ENCODE measurements at places on chromosomes 6 and 20.

DNA sequence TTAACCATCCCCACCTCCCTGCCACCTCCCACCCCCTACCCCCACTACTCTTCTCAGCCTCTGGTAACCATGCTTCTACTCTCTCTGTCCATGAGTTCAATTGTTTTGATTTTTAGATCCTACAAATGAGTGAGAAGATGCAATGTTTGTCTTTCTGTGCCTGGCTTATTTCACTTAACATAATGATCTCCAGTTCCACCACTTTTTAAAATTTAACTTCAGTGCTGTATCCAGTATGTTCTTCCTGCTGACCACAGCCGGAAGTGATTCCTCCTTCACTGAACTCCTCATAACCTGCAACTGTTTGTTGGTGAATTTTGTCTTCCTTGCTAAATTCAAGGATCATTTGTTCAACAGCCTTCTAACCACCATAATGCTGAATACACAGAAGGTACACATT is 3.9 kb downstream of the MAP7 start:
- no peak for DNase-seq

- no peak for DNase-seq
These were observed 110.2 kb upstream of the RPS6KA2 start for GRCh38 chr6:166737261-166737660.

DNA sequence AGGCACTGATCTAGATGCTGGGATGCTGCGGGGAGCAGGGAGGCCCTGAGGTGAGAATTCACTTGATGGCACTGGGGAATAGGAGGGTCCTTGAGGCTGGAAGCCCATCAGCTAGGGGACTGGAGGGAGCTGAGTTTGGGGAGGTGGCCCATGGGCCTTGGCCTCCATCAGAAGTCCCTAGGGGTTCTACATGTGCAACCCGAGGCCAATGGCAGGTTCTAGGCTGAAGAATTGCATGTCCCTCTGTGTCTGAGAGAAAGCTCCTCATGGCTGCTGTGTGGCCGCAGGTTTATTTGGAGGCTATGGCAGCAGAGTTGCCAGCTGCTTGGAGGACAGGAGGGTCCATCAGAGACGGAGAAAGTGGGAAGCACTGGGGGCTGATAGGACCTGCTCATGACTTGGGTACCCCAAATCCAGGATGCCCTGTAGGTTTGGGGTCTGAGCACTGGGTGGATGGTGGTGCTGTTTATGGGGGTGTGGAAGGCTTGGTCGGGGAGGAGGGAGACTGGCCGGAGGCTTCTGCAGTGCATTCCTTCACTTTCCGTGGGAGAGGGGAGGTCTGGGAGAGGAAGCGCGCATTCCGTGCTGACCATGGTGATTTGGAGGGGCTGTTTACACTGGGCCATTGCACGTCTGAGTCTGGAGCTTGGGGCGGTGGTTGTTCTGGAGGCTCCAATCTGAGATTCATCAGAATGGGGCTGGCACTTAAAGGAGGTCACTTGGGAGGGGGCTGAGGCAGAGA is 24.8 kb upstream of the PHACTR3 start:
- DNase-seq: no peak

DNA sequence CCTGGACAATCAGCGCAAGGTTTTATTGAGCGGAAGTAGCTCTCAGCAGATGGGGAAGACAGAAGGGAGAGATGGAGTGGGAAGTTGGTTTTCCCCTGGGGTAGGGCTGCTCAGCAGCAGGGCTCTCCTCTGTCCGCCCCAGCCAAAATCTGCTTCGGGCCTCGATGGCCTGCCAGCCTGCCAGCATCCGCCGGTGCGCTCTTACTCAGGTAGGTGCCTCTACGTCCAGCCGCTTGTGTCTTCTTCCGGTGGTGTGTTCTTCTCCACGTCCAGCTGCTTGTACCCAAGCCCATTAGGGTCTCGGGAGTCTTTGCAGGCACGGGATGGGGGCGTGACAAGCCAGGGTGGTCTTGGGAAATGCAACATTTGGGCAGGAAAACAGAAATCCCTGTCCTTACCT is 1340.0 kb upstream of the MAP3K7 start:
- DNase-seq: no peak

DNA sequence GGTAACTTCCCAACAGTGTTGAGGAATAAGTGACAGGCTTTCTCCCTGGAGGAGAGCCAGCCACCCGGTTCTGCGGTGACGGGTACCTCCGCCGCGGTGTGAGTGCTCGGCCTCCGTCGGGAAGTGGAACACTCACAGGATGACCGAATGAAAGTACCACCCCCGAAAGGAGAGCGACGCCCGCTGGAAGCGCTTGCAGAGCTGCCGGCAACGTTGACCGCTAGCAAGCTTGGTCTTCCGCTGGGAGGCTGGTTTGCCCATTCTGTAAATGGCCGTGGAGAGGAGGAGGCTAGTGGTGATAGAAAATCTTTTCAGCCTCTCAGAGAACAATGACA is 614 bp upstream of the TMEM242 start:
- peak; percentile 78 for DNase-seq

DNA sequence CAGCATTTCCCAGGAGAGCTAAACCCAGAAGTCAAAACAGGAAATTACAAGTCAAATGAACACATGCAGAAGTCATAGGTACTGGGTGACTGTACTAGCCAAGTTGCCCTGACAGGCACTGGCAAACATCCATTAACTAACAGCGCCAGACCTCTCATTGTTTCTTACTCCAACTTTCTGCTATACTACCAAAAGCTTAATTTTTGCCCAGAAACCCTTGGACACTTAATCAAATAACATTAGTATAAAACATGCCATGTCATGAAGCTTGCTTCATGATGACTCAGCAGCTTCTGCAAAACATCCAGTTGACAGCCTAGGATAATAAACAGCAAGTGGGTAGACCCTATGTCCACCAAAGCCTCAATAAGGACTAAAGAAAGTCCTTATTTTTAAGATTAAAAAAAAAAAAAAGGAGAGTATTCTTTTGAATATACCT is 3.5 kb downstream of the NUP153 start:
- DNase-seq: peak; percentile 80

- no peak for DNase-seq
These were observed 499.9 kb downstream of the UTRN start for GRCh38 chr6:144785056-144785455.

GRCh38 chr6:148250975-148251685 is 91.5 kb upstream of the SASH1 start:
- DNase-seq: peak; percentile 81

DNA sequence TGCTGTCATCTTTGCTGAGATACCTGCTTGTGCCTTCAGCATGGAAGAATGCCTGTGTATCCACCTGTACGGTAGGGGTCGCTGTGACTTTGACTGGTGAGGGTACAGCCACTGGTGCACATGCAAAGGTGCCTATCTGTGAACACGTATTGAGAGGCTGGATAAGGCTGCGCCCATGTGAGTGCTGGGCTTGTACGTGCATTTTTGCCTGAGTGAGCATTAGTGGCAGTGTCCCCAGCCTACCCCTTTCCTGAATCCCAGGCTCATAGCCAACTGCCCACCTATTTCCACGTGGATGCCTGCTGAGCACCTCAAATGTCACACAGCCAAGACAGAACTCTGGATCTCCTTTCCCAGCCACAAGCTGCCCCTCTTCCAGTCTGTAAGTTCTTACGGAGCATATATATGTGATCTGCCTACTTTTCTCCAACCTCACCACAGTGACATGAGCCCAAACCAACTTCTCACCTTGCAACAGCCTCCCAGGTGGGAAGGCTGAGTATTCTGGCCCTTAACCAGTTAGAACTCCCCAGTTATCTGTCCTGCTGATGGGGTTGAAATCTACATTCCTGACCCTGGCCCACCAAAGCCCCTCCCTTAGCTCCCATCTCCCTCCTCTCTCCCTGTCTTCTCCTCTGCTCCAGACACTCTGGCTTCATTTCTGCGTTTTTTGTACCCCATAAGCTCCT is 1.1 kb upstream of the SLC2A10 start:
- DNase-seq: no peak

DNA sequence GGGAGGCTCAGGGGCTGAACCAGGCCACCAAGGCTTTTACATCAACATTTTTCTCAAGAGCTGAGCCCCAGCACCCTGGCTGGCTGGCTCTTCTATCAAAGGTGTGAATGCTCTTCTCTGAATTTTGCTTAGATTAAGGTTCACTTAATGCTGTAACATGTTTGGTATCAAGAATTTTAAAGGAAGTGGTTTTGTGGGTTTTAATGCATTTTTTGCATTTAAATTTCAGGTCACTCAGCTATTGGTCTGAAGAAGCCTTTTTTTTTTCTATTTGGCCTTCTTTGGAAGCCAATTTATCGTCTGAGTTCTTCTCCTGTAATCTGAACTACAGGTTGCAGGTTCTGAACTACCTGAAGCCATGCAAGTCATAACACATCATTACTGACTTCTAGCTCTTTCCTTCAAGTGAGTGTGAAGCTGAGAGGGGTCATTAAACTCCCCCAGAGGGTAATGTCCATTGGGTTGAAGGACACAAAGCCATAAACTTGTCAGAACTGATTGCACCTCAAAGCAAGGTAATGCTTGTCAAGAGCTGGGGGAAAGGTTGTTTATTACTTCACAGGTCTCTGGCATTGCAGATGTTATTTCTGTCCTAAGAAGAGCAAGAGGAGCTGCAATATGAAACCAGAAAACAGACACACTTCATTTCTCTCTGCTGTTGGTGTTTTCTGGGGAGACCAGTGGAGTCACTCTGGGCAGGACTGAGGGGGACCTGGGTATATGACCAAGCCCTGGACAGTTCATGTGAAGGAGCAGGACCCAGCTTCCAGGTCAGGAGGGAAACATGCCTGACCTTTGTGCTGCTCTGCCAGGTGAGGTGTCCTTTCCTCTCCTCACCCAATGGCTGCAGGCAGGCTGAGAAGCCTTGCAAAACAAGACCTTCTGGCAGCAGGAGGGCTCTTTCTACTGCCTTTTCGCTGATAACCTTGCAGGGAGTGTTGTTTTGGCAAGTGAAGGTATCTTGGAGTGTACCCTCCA is 26.1 kb upstream of the NEDD9 start:
- DNase-seq: peak; percentile 49

DNA sequence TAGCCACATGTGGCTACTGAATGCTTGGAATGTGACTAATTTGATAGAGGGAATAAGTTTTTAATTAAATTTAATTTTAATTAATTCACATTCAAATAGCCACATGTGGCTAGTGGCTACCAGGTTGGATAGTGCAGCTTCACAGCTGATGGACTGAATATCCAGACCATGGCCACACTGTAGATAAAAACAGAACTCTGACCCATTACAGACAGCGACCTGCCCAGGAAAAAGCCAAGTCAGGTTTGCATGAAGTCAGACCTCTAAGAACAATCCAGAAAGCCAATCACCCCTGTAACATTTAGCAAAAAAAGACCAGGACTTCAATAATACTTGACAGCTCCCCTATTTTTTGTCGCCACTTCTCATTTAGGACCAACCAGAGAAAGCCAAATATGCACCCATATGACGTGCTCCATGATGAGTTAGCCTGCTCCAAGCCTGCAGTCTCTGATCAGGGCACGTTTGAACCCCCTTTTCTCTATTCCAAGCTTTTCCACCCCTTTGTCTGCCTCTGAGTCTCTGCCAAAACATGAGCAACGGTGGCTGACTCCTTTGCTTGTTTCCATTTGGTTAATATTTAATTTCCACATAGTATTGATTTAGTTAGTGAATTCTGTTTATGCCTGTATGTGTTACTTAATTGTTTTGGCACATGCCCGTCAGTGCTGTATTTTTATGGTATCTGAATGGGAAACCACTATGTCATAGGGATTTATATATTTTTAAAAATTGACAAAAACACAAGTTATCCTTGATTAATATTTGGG is 636.3 kb downstream of the UTRN start:
- no peak for DNase-seq

GRCh38 chr6:163371129-163371528 is 43.4 kb upstream of the QKI start:
- no peak for DNase-seq

- DNase-seq: peak; percentile 18
These were observed 503 bp upstream of the GPLD1 start for GRCh38 chr6:24489881-24490280.

DNA sequence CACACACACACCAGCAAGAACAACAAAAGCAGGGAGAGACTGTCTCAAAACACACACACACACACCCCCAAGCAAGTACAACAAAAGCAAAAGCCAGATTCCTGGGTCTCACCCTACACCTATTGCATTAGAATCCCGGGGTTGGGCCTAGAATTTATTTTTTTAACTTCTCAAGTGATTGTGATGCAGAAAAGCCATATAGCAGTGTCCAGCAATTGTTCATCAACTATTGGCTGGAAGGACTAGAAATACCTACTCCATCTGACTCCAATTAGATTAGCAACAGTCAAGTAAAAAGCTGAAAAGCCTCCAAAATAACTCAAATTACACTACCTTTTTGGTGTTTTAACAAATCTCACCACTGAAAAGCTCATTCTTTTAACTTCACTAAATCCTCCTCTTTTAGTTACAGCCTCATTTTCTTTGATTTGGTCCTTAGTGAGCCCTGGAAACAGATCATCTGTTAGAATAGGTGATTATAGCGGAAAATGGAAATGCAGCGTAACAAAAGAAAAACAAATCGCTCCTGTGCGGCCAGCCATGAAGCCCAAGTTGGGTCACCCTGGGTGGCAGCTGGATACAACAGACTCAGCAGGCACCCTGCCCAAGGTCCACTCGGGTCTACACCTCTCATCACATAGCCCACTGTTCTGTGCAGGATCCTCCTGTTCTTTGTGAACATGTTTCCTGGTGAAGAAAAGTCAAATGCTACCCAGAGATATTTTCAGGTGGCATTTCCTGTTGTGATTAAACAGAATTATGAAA is 38.7 kb downstream of the STAU1 start:
- peak; percentile 6 for DNase-seq

- no peak for DNase-seq
These were observed 12.8 kb upstream of the EDN1 start for GRCh38 chr6:12277386-12277785.

DNA sequence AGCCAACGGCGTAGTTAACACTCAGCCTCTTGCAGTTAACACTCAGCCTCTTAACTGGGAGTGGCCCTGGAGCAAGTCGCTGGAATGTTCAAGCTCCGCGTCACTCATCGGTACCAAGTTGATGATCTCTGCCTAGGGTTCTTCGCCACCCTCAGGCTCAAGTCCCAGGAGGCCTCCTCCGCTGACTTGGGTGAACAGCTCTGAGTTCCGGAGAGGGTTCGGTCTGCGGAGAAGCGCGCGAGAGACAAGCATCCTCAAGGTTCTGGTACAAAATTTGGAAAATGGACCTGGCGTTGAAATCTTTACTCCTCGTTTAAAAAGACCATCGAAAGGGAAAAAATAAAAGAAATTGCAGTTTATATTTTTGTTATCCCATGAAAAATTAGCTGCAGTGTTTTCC is 876 bp upstream of the DSP start:
- peak; percentile 21 for DNase-seq

GRCh38 chr6:61585504-61585903 is 700.5 kb downstream of the KHDRBS2 start:
- DNase-seq: no peak

GRCh38 chr6:170370416-170370815 is 63.9 kb downstream of the FAM120B start:
- DNase-seq: no peak

Data from fibroblast of upper back skin (primary cell).